HuH-7.5 (cell line): ENCODE measurements at places on chromosomes 1 and 21.

GRCh38 chr1:40750451-40750908 is 33.1 kb upstream of the KCNQ4 start:
- no peak for DNase-seq

- no peak for DNase-seq
These were observed 38.3 kb upstream of the GALNT2 start for GRCh38 chr1:230028602-230029223.

DNA sequence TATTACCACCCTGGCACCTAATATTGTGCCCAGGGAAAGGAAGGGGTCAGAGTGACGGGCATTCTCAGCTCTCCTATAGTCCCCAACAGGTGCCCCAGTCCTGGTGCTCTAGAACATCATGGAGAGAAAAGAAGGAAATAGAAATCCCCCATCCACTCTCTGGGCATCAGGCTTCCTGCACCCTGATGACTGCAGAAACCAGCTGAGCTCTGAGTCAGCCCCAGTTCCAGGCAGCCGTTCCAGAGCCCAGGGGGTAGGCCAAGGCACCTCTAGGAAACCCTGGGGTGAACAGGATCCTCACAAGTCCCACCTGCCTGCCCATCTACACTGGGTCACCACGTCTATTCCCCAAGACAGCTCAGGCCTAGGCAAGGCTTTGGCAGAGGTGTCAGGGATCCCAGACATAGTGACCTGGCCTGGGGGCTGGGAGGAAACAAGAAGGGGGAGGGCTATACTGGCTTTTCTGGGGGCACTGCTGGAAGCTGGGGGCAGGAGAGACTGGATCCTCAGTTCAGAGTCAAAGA is 709 bp downstream of the NECTIN4 start:
- DNase-seq: no peak

DNA sequence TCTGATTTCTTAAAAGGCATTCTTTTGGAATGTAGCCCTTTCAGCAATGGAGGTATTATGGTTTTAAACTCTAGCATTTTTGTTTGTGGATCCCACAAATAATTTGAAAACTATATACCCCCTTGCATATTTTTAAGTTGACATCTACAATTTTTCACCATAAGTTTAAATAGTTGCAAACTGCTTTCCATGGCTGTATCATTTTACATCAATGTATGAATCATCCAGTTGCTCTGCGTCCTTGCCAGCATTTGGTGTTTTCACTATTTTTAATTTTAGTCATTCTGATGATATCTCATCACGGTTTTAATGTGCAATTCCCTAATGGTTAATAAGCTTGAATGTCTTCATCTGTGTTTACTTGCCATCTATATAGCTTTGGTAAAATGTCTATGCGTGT is 20.7 kb downstream of the DIPK1A start:
- DNase-seq: no peak

- DNase-seq: no peak
These were observed 271.7 kb upstream of the C1orf174 start for GRCh38 chr1:4171480-4172450.

DNA sequence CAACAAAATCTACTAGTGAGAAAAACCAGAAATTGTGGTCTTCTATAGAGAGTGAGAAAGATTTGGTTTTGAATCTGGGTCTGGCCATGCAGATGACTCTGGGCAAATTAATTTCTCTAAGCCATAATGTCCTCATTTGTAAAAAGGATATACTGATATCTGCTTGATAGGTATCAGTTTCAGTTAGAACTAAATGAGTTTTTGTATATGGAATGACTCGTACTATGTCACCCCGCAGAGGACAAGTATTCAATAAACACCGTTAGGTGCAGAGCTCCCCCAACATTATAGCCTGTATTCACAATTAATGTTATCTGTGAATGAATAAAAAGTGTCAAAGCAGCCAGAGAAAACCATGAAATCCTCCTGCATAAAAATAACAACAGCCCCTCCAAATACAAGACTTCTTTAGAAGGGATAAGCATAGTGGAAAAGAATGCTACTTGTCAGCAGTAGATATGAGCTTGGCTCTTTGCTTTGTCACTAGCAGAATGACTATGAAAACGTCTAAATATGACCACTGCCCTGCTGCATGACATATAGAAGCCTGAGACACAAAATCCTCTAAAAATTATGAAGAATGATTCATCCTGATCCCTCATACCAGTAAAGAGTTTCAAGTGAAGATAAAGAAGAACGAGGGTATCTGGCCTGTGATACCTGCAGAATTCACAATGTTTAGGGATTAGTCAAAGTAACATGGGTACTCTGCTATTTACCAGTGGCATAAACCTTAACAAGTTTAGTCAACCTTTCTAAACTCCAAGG is 17.8 kb downstream of the SCAF4 start:
- DNase-seq: no peak

- no peak for DNase-seq
These were observed 84.9 kb downstream of the CLEC20A start for GRCh38 chr1:178411756-178412399.

DNA sequence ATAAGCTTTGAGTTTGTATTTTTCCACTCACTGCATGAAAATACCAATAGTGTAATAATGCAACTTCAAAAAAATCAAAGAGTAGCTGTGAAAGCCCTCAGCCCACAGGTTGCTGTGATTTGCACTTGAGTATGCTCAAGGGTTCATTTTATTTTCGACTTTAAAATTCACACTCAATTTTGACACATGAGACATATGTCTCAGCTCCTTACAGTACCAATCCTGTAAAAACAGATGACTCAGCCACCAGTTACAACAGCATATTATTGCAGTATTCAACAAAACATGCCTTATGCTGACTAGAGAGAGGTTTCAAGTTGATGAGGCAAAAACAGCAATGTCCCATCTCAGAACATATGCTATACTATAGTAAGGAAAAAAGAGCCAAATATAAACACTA is 66.1 kb downstream of the CYYR1 start:
- DNase-seq: no peak

GRCh38 chr1:33149453-33150190 is 32.2 kb downstream of the TRIM62 start:
- DNase-seq: no peak
